ENCODE measurements at places on chromosomes 6 and 20.

DNA sequence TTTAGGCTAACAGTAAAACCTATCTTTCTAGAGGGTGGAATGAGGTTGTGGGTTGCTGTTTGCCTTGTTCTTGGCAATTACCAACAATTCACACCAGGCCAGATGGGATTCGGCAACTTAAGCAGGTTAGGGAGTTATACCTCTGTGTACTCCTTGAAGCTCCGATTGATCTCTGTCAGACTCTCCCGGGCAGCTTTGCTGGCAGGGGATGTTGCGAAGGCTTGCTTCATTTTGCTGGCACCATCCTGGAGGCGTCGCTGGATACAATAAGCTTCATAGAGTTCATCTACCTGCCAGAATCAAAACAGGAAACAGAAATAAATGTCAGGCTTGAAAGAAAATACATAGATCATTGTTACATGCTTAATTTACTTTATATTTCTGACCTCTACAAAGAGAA is 66.4 kb upstream of the ARMH2 start:
- no peak for DNase-seq

DNA sequence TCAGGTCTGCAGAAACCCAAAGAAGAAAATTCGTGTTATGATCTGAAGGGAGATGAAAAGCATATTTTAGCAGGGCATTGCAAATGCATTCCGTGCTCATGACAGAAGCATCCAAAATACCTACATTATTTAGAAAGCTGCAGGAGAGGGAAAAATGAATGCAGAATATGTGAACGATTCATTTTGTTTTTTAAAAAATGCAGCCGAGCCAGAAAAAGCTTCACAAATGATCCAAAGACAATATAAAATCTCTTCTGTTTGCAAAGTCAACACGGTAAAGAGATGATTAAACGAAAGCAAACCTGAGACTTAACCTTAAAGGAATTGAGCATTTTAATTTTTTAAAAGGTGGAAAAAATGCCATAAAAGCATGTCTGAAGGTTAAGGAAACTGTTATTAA is 136.1 kb upstream of the SULF2 start:
- no peak for DNase-seq

- no peak for DNase-seq
Observed at GRCh38 chr6:80541181-80541580, 434.7 kb downstream of the BCKDHB start.

DNA sequence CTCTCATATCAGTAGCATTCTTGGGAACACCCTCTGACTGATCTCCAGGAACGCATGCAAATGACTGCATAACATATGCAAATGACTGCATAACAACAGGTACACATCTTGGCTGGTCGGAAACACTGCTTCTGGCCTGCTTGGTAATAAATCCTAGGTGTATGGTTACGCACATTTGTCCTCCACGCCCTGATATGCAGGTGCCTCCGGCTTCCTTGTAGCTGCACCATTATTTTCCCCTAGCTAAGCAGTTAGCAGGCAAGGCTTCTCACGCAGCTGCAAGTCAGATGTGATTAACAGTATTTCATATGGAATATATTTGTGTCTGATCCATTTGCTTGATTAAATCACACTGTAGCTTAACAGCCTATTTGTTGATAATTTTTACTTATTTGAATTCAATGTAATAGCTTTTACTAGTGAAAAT is 5.9 kb downstream of the RPS6KA2 start:
- no peak for DNase-seq

DNA sequence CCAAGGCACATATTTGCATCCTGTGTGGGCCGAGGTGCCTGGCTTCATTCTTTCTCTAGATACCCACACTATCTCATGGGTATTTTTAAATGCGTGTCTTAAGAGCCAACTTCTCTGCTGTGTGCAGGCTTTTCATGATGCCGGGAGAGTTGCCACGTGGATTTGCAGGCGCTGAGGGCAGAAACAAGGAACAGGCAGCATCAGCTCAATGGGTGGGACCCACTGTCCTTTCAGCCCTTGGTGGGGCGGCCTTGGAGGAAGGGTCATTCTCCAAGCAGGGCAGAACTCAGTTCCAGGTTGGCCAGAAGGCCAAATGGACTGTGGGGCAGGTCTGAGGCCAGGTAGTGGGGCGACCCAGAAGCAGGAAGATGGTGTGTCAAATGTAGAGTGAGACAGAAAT is 84.7 kb downstream of the PHACTR3 start:
- no peak for DNase-seq

DNA sequence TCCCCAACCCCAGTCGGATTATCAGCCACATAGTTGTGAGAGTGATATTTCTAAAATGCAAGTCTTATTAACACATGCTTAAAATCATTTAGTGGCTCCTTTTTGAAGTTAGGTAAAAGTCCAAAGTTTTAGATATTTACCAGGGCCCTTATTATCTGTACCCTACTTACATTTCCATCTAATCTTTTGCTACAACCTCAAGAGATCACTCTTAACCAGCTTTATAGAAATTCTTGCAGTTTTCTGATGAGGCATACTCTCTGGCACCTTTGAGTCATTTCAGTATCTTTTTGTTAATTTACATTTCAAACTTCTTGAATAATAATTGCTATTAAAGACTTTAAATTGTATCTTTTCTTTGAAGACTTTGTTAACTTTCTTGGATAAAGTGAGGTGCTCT is 453.3 kb downstream of the RFPL4B start:
- no peak for DNase-seq

DNA sequence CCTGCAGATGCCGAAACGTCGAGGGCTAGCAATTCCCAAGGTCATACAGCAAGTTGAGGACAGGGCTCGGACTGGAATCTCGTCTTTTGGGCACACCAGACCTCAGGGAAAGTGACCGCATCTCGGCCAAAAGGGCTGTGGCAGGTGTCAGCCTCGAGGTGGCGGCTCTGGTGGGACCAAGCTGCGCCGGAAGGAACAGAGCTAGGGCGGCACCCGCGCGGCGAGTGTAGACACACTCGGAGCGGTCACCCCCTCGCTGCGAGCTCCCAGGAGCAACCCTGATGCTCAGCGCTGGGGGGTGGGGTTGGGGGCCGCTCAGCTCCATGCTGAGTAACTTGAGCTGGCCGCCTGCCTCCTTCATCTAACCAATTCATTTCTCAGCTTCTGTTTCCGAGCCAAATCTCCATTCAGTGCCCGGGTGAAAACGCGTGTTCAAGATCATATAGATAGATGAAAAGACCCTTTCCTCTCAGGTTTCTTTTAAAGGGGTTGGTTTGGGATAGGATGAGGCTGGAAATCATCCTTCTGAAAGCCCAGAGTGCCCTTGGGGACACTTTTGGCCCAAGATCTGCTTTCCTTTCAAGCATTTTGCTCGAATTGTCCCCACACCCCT is 2.2 kb upstream of the TUBB2B start:
- no peak for DNase-seq

DNA sequence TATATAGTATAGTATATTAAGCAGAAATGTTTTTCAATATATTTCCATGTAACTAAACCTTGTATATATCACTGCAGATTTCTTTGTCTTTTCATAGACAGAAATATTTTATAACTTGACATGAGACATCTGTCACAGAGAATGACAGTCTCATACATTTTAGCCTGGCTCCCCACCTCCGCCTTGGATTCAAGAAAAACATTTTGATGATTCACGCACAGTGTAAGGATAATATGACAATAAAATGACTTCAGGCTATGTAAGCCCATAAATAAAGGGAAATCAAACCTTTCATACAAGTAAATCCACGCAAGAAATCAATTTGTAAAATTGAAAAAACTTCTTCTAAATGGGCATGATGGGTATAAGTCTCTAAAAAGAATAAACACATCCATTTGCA is 36.4 kb downstream of the FBXO5 start:
- no peak for DNase-seq

DNA sequence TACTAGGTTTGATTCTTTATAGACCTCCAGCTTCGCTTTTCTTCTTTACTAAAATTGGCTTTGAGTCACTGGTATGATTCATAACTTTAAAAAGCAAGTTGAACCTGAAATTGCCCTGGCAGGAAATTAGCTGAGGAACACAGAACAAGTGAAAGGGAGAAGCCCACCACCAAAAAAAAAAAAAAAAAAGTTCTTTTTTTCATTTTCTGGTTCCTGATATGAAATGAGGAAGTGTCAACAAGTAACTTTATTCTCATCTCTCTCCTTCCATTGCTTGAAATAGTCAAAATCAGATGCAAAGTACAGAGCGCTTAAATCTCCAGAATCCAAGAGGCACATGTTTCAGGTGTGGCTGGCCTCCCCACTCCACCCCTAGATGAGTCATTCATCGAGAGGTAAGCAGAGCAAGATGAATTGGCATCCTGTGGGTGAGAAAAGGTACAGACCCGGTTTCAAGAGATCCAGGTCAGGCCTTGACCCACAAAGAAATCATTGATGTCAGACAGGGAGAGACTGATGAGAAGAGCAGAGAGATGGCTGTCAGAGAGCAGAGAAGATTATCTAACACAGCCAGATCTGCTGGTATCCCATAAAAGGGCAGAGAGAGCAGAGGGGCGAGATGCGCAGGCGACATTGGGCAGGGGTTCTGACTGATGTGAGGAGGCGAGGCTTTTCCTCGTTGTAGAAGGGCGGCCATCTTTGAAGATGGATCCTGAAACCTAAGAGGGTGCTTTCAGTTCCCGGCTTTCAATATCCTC is 54.8 kb upstream of the MBOAT1 start:
- DNase-seq: no peak

DNA sequence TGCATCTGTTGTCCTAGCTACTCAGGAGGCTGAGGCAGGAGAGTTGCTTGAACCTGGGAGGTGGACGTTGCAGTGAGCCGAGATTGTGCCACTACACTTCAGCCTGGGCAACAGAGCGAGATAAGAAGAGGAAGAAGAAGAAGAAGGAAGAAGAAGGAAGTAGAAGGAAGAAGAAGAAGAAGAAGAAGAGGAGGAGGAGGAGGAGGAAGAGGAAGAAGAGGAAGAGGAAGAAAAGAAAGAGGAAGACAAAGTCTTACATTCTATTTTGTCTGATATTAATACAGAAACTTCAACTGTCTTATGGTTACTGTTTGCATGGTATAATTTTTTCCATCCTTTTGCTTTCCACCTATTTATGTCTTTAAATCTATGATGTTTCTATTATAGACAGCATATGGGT is 7.2 kb upstream of the NELFCD start:
- DNase-seq: no peak

DNA sequence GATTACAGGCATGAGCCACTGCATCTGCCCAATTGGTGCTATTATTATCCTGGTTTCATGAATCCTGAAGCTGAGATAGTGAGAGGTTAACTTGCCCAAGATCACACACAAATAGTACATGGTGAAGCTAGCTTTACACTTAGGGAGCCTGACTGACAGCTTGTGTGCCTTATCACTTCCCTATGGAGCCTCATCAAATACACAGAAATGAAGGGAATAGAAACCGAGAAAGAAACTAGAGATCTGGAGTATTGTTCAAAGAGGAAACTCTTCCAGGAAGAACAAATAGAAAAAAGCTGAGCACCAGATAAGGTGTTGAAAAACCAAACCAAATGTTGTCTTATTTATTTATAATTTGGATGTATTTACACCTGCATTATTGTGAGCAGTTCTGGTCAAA is 155.0 kb upstream of the CITED2 start:
- DNase-seq: no peak

- no peak for DNase-seq
Observed at GRCh38 chr6:116887168-116887567, 10.1 kb downstream of the RFX6 start.

DNA sequence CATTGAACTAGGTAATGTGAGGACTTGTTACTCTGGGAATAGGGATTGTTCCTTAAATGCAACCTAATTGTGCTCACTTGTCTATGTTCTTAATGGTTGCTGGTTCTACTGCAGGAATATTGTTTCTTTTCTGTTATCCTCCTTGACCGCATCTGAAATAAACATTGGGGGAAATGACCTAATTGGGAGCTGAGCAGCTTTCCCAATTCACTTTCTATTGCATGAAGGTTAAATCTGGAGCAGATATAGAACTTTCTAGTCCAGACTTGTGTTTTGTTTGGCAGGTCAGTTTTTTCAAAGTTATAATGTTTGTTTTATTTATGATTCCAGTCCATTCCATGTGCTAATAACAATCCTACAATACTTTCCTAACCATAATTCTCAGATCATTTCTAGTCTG is 981.0 kb upstream of the CITED2 start:
- DNase-seq: no peak

GRCh38 chr6:53246924-53247323 is 98.3 kb upstream of the GCM1 start:
- DNase-seq: no peak

DNA sequence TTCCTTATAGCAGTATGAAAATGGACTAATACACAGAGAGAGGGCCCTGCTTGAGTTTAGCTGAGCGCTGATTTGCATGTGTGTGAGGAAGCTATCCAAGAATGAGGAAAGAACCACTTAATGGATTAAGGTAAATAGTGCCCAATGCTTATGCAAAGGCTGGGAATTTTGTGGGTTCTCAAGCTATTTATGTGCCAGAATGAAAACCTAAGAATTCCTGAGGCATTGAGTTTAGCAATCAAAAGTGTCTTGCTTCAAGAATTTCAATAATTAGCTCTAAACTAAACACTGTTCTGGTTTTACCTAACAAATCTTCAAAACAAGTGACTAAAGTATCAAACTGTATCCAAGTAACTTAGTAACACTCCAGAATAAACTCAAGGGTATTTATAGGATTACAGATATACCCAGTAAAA is 7.0 kb upstream of the OR14J1 start:
- DNase-seq: no peak

GRCh38 chr6:106339334-106340029 is 13.9 kb upstream of the ATG5 start:
- DNase-seq: peak; percentile 58

GRCh38 chr6:49609285-49609684 is 27.4 kb downstream of the RHAG start:
- no peak for DNase-seq

- DNase-seq: no peak
Observed at GRCh38 chr6:38725414-38726183, 10.5 kb downstream of the DNAH8 start.

GRCh38 chr6:154805288-154805911 is 72.2 kb downstream of the SCAF8 start:
- peak; percentile 50 for DNase-seq

- no peak for DNase-seq
Observed at GRCh38 chr6:68038815-68039408, 596.2 kb upstream of the ADGRB3 start.

DNA sequence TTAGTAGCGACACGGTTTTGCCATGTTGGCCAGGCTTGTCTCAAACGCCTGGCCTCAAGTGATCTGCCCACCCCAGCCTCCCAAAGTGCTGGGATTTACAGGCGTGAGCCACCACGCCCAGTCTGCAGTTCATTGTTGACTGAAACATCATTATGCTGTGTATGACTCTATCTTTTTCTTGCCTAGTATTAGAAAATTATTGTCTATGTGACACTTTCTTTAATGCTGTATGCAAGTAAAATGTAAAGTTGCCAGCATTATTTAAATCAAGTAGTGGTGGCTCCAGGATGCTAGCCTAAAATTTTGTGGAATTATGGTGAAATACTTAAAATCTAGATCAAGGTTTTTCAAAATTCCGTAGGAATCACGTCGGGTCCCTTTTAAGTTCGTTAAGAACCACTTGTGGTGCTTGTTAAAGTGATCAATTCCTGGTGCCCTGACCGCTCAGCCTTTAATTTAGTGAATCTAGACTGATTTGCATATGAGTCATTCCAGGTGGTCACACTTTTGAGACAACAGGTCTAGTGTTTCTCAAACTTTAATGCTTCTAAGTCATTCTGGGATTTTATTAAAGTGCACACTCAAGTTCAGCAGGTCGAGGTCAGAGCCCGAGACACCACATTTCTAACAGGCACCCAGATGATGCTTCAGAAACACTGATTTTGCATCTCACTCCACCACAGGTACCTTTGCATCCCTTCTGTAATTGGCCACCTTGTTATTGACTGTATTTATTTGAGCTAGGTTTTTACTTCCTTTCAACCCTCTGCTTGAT is 132.6 kb upstream of the MTHFD1L start:
- no peak for DNase-seq

- peak; percentile 42 for DNase-seq
Observed at GRCh38 chr6:53309059-53309900, 39.5 kb downstream of the ELOVL5 start.

Measured in CD4-positive, alpha-beta T cell treated with Interleukin-21 for 1 hour (primary cell).